Adrenal gland (tissue), 19 donors: ENCODE measurements at places on chromosomes 12 and 14. TPM values are rescaled to one million over a fixed set of nuclear protein-coding genes. Genes with fewer than 3 reads are reported as not detected.

GRCh38 chr12:1791104-1791841, 29.1 kb upstream of the LRTM2 start:
- DNase-seq: peak; percentile 79

DNA sequence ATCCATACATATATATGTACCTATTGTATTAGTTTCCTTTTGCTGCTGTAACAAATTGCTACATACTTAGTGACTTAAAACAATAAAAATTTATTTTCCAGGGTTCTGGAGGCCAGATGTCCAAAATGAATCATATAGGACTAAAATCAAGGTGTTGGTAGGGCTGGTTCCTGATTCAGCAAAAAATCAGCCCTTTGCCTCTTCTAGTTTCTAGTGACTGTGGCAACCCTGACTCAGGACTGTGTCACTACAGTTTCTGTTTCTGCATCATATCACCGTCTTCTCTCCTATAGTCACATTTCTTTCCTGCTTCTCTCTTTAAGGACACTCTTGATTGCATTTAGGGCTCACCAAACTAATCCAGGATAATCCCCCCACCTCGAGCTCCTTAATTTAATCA, 386.3 kb upstream of the TBX3 start:
- peak; percentile 19 for DNase-seq

DNA sequence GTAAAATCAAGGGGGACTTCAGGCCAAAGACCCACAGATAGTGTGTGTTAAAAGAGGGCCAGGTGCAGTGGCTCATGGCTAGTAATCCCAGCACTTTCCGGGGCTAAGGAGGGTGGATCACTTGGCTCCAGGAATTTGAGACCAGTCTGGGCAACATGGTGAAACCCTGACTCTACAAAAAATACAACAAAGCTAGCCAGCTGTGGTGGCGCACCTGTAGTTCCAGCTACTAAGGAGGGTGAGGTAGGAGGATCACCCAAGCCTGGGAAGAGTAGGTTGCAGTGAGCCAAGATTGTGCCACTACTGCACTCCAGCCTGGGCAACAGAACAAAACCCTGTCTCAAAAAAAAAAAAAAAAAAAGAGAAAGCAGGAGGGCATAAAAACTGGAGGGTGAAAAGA, 8.5 kb downstream of the VCPKMT start:
- DNase-seq: no peak

- DNase-seq: no peak
Measured at GRCh38 chr14:67962215-67962644, 142.7 kb downstream of the RAD51B start.

- DNase-seq: no peak
Measured at GRCh38 chr12:2101771-2102170, 49.0 kb downstream of the CACNA1C start.

- no peak for DNase-seq
Measured at GRCh38 chr14:52735921-52736489, 6.0 kb downstream of the STYX start.

DNA sequence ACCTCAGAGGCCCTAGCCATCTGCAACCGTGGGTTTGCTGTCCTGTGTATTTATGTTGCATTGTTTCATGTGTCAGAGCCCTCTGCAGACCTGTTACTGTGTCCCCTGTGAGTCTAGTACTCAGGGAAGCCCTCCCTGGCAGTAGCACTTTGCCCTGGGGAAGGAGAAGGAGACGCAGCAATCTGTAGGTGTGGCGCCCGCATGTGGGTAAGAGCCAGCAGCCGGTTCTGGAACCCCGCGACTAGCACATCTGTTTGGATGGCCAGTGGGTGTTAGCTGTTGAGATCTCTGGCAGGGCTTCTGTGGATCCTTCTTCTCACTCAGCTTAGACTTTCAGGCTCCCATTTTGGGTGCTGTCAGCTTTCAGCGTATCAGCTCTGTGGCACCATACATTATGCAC, 57.0 kb downstream of the TECPR2 start:
- no peak for DNase-seq

The KRT7 gene
- total RNA-seq: 13.5 TPM

The KCNA1 gene
- total RNA-seq: not detected

The CD69 gene
- 0.39 TPM for total RNA-seq

The ZFYVE1 gene
- total RNA-seq: 26.3 TPM
